ENCODE measurements at places on chromosomes 12 and 14.

- DNase-seq, result no peak
Measured at GRCh38 chr12:24821691-24822090, 127.2 kb downstream of the BCAT1 start.

DNA sequence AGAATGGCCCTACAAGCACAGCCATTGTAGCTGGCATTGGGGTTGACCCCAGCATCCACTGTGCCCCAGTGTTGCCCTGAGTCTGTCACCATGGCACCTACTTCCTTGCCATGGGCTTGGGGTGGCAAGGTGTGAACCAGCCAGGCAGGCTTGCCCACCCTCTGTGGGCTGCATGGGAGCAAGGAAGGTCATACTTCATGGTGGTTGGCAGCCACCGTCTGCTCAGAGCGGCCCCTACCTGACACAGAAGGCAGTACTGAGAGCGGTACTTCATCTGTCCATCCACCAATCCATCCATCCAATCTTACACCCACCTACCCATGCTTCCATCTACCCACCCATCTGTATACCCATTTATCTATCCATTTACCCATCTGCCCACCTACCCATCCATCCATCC, 160.1 kb downstream of the KIF26A start:
- no peak for DNase-seq

DNA sequence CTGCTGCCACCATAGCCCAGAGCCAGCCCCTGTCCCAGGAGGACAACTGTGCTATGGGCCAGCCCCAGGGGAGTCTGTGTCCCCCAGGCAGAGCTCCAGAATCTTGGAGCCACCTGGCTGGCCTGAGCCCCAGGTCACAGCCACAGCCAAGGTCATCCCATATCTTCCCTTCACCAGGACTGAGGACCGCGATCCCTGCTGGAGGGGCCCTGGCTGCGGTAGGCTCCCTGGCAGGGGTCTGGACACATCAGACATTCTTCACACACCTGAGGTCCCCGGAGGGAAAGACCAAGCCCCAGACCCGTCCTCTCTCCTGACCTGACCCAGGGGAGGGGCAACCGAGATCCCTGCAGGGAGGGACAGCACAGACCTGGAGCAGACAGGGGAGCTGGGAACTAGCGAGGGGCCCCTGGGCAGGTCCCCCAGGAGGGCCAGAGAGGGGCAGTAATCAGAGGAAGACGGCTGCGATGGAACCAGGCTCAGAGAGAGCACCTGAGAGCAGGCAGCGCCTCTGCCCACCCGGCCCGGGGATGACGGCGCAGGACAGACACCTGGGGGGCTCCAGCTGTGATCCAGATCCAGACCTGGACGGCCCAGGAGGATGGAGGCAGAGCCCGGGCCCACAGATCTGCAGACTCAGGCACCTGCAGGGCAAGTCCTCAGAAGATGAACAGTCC, 103.2 kb upstream of the EIF5 start:
- no peak for DNase-seq

GRCh38 chr14:95322651-95323050, 2.9 kb upstream of the CLMN start:
- no peak for DNase-seq

- DNase-seq, result no peak
Measured at GRCh38 chr12:5499566-5500330, 67.8 kb downstream of the NTF3 start.

GRCh38 chr14:23009483-23009938, 432 bp downstream of the C14orf93 start:
- DNase-seq, result no peak

GRCh38 chr14:54881235-54881760, 21.3 kb downstream of the GCH1 start:
- DNase-seq, result no peak

DNA sequence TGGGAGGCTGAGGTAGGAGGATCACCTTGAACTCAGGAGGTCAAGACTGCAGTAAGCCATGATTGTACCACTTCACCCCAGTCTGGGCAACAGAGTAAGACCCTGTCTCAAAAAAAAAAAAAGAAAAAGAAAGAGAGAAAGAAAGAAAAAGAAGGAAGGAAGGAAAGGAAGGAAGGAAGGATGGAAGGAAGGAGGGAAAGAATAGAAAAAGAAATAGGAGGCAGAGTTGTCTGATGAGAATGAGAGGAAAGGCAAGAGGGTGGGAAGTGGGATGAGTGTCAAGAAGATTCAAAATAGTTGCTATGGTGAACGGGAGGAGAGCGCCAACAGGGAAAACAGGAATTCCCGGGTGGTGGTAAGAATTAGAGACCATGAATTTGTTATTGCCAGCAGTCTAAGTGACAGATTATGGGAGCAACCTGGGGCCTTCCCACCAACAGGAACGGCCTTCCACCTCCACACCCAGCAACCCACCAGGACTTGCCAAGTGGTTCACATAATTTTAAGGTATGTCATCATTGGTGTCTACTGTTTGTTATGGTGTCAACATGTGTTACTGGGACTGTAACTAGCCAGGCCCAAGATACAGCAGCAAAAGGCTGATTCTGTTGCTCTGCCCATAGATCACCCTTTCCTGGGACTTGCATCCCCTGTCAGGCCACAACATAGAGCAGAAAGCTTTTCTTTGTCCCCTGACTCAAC, 36.1 kb upstream of the C12orf76 start:
- no peak for DNase-seq

DNA sequence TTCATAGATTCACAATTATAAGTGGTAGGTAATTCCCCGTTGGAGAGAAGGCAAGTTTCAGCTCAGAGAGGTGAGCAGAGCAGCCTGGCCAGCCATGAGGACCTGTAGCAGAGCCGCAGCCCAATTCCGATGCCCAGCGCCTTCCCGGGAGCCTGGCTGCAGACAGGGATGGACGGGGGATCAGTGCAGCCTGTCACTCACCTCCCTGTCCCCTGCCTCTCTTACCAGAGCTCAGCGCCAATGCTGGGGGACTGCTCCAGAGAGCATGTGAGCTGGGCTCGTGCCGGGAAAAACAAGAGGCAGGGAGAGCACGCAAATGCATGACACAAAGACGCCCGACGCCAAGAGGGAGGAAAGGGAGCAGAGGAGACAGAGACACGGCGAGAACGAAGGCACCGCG, 231.9 kb downstream of the BCL11B start:
- no peak for DNase-seq

DNA sequence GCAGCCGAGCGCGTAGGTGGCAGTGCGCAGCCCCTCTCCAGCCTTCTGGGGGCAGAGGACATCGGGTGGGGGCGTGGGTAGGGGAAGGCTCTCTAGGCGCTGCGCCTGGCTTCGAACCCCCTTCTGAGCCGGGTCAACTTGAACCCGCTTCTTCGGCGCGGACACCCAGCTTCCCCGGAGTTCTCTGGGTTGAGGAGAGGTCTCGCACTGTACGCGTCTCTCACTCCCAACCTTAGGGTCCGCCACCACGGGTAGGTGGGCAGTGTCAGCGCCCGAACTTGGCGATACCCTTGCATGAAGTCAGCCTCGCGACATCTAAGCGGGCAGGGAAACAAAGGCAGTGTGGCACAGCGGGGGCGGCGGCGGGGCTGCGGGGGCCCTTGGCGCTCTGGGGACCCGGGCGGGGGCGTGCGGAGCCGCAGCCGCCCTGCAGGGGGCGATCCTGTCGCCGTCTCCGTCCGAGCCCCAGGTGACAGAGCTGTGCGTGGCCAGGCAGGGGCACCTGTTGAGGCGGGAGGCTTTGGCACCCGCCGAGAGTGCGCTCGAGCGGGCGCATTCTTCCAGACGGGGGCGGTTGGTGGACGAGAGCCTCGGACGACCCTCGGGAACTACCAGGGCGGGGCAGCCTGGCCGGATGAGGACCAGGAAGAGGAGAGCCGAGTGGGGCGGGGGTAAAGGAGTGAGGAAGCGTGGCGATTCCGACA, 1.1 kb downstream of the GALNT16 start:
- no peak for DNase-seq

- peak; percentile 59 for DNase-seq
Measured at GRCh38 chr12:1939801-1940607, 21.6 kb upstream of the CACNA2D4 start.

GRCh38 chr14:32985866-32986265, 47.2 kb downstream of the NPAS3 start:
- DNase-seq, result no peak

- no peak for DNase-seq
Measured at GRCh38 chr14:75711796-75712211, 50.8 kb downstream of the TTLL5 start.

DNA sequence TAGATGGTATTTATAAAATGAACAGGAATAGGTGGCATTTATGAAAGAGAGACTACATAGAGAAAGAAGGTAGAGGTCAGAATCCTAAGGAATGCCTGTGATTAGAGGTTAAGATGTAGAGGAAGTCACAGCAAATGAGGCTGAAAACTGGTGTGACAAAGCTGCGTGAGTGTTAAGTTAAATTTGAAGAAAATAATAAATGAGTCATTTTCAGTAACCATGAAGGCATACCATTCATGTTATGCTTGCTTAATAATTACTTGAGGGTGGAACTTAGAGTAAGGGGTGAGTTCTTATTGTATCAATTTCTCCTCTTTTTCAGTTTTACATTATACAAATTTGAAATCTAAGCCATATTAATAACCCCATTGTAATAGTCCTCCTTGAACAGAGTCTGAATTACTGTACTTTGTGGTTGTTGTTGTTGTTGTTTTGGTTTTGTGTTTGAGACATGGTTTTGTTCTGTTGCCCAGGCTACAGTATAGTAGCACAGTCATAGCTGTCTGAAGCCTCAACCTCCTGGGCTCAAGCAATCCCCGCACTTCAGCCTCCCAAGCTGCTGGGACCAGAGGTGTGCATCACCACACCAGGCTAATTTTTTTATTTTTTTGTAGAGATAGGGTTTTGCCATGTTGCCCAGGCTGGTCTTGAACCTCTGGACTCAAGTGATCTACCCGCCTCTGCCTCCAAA, 761.5 kb downstream of the GALC start:
- no peak for DNase-seq

DNA sequence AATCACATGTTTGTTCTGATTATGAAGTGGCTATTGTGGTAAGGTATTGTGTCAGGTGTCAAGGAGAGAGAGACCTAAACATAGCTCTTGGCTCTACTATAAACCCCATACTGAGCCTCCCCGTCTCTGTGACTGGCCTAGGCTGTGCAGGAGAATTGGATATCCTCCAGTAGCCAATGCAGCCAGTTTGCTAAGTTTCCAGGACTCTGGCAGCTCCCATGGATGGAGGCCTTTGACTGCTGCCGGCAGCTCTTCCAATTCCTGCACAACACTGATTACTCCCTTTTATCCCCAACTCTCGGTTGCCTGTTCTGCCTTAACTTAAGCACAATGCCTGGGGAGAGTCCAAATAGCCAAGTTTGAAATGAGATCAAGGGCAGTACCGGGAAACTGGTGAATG, 59.3 kb downstream of the ABCC9 start:
- DNase-seq, result no peak

DNA sequence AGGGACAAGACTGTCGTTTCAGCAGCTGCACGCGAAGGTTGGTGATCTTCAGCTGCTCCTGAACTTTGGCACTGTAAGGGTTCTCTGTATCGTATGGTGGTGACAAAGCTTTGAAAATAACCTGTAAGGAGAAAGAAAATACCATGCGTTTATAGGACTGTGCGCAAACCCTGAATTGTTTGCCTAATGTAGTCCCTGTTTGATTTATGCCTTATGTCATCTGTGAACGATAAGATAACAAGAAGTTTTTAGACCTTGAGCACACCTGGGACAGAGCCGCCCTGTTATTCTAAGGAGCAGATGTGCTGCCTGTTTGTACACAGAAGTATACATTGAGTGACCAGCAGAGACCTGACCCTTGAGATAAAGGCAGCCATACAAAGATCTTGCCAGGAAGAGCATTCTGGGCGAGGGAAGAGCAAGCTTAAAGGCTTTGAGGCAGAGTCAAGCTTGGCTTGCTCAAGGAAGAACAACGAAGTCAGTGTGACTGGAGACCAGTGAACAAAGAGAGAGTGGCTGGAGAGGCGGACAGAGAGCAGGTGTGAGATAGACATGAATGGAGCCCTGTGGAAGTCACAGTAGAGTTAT, 52.4 kb downstream of the NTN4 start:
- no peak for DNase-seq

GRCh38 chr12:2651068-2651965, 143.5 kb upstream of the FKBP4 start:
- no peak for DNase-seq

- no peak for DNase-seq
Measured at GRCh38 chr12:92640691-92641090, 62.1 kb upstream of the PLEKHG7 start.

GRCh38 chr12:12327802-12328201, 22.2 kb downstream of the MANSC1 start:
- DNase-seq, result no peak

DNA sequence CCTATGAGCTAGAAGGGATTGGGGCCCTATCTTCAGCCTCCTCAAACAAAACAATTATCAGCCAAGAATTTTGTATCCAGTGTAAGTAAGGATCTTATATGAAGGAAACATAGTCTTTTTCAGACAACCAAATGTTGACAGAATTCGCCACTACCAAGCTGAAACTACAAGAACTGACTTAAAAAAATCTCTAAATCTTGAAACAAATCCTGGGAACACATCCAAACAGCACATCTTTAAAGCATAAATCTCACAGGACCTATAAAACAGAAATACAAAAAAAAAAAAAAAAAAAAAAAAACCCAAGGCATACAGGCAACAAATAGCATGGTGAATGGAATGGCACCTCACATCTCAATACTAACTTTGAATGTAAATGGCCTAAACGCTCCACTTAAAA, 41.3 kb upstream of the LMNTD1 start:
- DNase-seq, result no peak

GRCh38 chr12:50258167-50258551, 25.2 kb downstream of the LIMA1 start:
- DNase-seq, result no peak

DNA sequence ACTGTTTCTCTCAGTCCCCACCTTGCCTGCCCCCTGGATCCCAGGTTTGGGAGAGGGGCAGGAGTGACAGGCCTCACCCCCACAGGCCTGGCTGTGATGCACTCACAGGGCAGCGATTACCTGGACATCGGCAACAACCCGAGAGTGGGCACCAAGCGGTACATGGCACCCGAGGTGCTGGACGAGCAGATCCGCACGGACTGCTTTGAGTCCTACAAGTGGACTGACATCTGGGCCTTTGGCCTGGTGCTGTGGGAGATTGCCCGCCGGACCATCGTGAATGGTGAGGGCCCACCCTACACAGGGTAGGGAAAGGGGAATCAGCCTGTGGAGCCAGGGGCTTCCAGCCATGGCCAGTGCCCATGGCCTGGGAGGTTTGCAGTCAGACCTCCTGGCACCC, 8.6 kb downstream of the ACVRL1 start:
- DNase-seq, result no peak
